NCI-H1417 treated with DMSO at 0.1 percent for 48 hours (cell line): ENCODE measurements at places on chromosomes 2 and 18.
A peak's percentile ranks its signal among the peaks of the same experiment; 100 is the strongest.

GRCh38 chr2:79860228-79861058 lies 347.6 kb downstream of the CTNNA2 start:
- DNase-seq, result no peak

GRCh38 chr2:206867006-206867405 lies 72.3 kb upstream of the CPO start:
- DNase-seq, result no peak

GRCh38 chr18:57475903-57476302 lies 40.7 kb downstream of the ONECUT2 start:
- no peak for DNase-seq

- no peak for DNase-seq
These were observed 24.7 kb upstream of the SP3 start for GRCh38 chr2:173989884-173990215.

- DNase-seq, result peak; percentile 96
These were observed 74.3 kb upstream of the TSPYL6 start for GRCh38 chr2:54330162-54330925.

DNA sequence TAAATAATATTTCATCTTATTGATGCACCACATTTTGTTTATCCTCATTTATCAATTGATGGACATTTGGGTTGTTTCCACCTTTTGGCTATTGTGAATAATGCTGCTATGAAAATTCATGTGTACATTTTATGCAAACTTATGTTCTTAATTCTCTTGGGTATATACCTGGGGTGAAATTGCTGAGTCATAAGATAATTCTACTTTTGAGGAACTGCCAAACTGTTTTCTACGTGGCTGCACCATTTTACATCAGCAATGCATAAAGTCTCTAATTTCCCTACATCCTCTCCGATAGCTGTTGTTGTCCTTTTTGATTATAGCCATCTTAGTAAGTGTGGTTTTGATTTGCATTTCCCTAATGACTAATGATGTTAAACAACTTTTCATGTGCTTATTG lies 116.5 kb upstream of the DLX2 start:
- no peak for DNase-seq

GRCh38 chr2:100196786-100197494 lies 54.5 kb upstream of the AFF3 start:
- DNase-seq, result no peak

DNA sequence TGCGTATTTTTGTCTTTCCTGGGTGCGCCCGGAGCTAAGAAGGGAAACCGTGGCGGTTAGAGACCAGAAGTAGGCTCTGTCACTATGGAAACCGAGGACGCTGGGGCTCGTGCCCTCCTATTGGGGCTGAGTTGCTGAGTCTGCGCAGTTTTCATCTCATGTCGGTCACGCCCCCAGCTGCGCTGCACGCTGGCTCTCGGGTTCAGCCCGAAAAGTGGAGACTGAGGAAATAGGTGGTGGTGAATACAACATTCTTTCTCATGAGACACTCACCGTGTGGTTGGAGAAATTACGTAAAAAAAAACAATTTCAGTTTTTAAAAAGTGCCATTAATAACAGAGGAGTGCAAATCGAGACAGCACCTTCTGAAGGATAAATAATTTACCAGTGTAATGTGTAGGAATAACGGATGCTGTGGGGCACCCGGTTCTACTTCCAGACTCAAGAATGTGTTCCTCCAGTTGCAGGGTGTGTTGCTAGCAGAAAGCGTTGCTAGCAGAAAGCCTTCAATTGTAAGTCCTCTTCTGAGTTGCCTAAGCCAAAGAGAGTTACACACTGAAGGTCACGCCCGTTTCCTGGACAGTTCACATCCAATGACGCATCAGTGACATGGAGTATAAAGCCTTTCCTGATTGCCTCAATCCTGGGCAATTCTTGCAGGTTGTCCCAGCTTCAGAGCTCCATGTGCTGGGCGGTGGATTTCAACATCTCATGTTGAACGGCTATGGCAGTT lies 20.4 kb upstream of the CXXC1 start:
- peak; percentile 79 for DNase-seq

DNA sequence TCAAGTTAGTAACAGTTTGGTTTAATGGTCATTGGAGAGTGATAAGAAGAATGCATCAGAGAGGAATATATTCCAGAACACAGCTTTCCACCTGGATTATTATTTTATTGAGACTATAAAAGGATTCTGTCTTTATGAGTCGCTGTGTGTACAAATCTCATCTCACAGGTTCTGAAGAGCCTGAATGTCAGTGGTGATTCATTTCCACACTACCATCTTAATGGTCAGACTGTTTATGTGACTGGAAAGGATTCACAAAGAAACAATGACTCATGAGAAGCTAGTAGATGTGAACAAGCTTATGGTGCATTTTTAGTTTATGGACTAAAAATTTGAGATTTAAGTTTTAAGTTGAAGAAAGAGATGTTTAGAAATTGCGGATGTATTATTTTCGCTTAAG lies 685.4 kb upstream of the NRXN1 start:
- no peak for DNase-seq

GRCh38 chr2:78020491-78020890 lies 498.3 kb upstream of the LRRTM4 start:
- DNase-seq, result no peak

DNA sequence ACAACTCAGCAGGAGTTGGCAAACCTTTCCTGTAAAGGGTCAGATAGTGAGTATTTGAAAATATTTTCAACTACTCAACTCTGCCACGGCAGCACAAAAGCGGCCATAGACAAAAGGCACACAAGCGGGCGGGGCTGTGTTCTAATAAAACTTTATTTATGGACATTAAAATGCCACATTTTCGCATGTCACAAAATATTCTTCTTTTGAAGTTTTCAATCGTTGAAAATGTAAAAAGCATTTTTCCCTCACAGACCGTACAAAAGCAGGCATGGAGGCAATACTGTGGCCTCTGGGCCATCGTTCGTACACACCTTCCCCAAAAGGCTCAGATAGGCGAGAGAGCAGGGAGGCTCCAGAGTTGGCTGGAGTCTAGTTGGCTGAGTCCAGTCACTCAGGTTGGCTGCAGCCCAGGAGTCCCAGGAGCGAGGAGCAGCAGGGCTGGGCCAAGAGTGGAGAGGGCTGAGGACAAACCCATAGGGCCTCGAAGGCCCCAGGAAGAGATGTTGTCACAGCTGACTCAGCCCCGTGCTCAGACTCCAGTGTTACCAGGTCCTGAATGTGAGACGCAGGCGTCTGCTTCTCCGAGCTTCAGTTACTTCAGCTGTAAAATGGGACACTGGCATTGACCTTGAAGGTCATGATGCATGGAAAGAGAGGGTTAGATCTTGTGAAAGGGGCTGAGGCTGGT lies 42.5 kb downstream of the SDC1 start:
- DNase-seq, result no peak

GRCh38 chr2:113200736-113201490 lies 27.1 kb downstream of the PSD4 start:
- DNase-seq, result no peak

DNA sequence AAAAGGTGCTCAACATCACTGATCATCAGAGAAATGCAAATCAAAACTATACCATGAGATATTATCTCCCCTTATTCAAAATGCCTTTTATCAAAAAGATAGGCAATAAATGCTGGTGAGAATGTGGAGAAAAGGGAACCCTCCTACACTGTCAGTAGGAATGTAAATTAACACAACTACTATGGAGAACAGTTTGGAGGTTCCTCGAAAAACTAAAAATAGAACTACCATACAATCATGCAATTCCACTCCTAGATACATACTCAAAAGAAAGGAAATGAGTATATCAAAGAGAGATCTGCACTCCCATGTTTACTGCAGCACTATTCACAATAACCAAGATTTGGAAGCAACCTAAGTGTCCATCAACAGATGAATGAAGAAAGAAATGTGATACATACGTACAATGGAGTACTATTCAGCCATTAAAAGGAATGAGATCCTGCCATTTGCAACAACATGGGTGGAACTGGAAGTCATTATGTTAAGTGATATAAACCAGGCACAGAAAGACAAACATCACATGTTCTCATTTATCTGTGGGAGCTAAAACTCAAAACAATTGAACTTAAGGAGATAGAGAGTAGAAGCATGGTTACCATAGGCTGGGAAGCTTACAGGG lies 63.8 kb downstream of the MAP4K3 start:
- DNase-seq, result no peak

DNA sequence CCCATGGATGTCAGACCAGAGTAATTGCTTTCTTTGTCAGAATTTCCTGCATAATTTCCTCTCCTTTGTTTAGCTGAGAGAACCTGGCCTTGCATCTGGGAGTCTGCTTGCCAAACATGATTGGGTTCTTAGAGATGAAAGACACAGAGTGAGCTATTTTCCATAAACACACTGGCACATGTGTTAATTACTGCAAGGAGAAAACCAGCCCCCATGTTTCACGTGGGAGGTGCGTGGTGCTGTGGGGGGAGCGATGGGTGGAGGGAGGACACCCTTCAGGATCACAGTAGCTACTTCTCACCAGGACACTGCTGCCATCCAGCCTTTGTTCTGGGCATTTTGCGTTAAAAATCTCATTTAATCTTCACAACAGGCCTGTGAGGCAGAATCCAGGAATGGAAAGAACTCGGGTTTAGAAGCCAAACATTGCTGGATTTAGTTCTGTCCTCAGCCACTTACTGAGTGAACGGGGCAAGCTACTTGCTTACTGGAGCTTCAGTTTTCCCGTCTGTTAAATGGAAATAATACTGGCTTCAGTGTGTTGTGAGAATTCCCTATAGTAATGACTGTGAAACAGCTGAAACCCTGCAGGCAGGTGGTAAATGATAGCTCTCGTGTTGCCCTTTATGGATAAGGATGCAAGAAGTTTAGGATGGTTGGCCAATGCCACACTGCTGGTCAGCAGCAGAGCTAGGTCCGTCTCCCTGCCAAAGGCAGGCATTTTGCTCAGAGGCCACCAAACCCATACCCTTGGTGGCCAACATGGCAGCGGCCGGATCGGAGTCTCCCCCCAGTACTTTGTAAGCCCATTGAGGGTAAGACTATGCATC lies 100.1 kb upstream of the ASAP2 start:
- peak; percentile 93 for DNase-seq

DNA sequence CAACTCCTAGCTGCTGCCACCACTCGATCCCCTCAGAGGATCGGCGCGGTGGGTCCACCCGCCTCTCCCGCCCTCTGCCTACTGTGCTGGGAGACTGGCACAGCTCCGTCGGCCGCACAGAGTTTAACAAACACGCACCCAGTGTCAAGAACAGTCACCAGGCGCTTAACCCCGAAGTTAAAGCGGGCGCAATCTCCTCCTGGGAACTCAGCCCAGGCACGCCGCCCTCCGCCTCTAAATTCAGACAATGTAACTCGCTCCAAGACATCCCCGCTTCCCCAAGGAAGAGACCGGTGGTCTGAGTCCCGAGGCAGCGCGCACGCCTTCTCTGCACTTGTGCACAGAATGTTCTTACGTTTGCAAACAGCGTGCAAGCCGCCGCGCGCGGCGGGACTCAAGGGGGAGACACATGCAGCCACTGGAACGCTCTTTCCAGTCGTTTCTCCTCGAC lies 533 bp downstream of the CXCR4 start:
- no peak for DNase-seq

DNA sequence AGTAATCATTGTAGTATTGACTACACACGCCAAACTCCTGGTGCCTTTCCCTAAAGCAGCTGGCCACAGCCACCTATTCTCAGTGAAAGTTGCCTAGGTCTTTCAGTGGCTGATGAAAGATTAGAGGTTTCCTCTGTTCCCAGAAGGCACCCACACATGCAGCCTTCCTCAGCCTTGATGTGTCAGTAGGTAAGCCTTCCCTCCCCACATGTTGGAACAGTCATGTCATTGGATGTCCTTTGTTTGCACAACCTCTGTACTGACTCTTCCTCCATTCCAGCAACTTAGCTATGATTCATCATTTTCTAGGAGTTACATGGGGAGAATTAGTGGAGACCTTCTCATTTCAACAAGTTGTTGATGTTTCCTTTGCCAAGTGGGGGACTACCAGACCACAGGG lies 630.8 kb upstream of the SLC39A10 start:
- no peak for DNase-seq

GRCh38 chr2:229220254-229220653 lies 50.8 kb downstream of the PID1 start:
- no peak for DNase-seq

DNA sequence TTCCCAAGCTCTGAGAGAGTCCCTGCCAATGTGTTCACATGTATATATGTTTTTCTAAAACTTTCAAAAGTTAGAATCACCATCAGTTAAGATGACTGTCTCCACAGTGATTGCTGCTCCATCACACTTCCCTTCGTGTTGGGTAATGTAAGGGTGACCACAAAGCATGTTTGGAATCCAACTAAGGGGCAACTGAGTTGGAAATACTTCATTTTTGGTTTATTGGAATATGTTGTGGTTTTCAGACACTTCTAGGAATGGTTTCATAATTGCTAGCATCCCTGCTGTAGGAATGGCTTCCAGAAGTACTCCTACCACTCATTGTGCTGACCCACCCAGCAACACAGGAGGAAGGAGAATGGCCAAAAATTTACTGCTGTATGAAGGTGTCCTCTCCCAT lies 212.5 kb upstream of the GULP1 start:
- DNase-seq, result no peak

GRCh38 chr2:196112418-196113034 lies 43.9 kb upstream of the DNAH7 start:
- no peak for DNase-seq

DNA sequence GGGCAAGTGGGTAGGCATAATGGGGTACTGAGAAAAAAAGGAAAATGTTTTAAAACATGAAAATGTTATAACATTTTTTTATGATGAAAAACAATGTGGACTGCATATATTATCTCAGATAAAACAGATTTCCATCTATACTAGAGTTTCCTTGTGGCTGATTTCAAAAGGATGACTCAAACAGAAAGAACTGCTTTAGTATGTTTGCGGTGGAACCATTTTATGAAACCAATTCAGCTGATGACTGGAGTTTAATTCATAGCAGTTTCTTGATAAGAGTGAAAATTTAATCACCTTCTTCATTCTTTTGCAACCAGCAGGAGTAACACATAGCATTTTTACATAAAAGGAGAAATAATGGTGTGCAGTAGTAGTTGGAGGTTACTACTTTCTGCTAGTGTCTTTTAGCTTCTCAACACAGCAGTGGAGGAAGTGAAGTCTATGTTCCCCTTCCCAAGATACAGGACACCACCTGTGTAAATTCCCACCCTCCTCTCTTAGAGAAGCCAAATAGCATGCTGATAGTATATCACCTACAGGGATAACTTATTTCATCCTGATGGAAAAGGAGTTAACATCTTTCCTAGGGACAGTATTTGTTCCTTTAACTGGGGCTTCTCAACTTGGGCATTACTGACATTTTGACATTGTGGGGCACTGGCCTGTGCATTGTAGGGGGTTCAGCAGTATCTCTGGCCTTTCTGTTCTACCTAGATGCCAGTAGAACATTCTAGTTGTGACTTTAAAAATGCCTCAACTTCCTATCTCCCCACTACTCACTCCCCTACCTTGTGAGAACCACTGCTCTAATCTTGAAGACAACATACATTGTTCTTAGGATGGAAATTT lies 29.9 kb downstream of the PELI1 start:
- DNase-seq, result no peak

GRCh38 chr2:67516899-67517530 lies 119.9 kb downstream of the ETAA1 start:
- DNase-seq, result no peak

DNA sequence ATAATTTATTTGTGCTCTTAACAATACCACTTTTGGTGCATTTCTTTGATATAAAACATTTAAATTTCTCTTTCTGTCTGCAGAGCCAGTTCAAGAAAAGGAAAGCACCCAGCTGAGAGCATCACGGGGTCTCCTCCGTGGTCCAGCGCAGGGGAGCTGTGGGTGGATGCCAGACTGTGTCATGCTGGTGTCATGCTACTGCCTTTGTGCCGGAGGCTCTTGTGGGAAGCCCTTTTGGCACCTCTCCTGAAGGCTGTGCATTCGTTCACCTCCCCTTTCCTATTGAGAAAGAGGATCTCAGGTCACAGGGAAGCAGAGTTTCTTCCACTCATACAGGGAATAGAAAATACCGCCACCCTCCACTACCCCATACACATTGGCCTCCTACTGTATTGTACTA lies 450.4 kb downstream of the GALR1 start:
- no peak for DNase-seq
